Effector memory CD8-positive, alpha-beta T cell (primary cell): ENCODE measurements at places on chromosomes 12 and 14.
A peak's percentile ranks its signal among the peaks of the same experiment; 100 is the strongest.

DNA sequence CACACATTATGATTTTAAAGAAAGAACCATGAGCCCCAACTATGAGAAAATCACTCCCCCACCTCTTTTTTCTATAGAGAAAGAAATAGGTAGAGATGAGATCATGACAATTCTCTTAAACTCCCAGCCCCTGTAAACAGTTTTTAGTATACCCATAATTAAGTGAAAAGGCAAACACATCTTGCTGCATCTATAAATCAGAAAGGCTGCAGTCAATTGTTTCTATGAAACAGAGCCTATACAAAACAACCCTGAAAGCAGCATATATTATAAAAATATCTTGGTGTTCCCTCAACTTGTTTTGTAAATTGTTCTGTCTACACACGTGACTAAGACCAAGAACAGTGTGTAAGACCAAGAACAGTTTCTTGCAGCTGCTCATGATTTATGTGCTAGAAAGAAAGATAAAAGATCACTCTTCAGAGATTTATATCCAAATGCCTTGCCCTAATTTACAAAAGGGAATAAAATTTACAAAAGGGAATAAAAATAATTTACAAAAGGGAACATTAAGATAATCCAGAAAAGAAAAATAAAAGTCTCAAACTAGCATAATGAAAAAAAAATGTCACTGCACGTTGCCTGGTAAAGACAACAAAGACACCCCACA is 4.8 kb downstream of the KITLG start:
- no peak for DNase-seq
- H3K27me3 ChIP-seq: peaks cover 15% of the 10 kb centered on the region

DNA sequence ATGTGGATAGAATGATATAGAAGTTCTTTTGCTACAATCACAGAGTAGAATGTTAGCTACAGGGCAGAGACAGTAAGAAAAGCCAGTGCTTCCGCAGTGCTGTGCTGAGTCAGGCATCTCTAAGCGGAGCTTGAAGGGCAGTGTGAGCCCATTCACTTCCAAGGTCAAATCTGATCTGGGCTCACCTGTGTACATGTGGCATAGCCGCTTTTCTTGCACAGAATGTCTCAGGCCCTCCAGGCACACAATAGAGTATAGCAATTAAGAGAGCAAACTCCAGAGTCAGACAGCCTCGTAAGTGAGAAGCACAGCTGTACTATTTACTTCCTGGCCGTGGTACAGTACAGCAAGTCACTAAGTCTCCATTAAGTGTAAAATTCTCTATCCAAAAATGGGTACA is 26.8 kb downstream of the CORO1C start:
- H3K27me3 ChIP-seq: no peaks in the 10 kb centered on the region
- DNase-seq: no peak
- no peak overlapping the region for H3K4me3 ChIP-seq
- H3K27ac ChIP-seq: no peak overlapping the region

- DNase-seq: no peak
- H3K36me3 ChIP-seq: no peaks in the 10 kb centered on the region
- no peaks in the 10 kb centered on the region for H3K27me3 ChIP-seq
- no peak overlapping the region for H3K4me3 ChIP-seq
- H3K4me1 ChIP-seq: peaks cover 10% of the 10 kb centered on the region
Observed at GRCh38 chr12:47408171-47408871, 297.5 kb downstream of the RPAP3 start.

DNA sequence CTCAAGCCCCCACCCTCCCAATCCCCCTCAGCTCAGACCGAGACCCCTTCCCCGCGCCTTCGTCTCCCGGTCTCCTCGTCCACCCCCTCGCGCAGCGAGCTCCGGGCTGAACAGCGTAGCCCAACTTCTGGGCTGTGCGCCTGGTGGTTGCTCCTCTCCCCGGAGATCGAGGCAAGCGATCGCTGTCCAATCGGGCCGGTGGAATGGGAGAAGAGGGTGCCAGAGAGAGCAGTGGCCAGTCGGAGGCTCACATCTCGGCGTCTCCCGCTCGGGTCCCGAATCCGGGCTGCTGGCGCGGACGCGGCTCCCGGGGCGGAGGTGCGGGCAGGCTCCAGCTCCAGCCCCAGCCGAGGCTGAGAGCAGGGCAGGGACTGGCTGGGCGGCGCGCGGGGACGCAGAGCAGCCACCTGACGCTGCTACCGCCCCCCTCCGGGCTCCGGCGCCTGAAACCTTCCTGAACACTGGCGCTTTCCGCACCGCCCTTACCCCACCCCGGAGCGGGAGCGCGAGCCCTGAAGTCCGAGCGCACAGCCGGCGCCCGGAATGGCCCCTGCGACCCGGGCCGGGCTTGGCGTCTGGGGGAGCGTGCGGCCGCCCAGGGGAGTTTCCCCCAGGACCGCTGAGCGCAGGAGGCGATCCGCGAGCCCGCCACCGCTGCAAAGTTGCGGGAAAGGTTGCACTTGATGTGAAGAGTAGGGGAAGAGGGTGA is 508 bp upstream of the KCNH5 start:
- no peaks in the 10 kb centered on the region for H3K4me1 ChIP-seq
- H3K36me3 ChIP-seq: no peaks in the 10 kb centered on the region
- DNase-seq: no peak
- no peak overlapping the region for H3K27ac ChIP-seq
- no peak overlapping the region for H3K4me3 ChIP-seq

DNA sequence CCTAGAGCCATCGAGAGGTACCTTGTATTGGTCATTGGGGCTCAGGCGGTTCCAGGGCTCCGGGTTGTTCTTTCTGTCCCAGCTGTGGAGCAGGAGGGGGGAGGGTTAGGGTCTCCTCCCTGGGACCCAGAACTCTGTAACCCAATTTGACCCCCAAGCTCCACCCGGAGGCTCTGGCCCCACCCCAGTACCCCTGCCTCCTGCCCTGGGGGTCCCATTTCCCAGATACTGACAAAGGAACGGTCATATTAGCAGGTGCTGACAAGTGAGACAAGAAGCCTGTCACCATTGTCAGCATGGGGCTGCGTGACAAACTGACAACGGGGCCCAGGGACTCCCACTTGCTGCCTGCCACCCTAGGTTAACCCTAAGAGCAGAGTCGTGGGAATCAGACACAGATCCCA is 6.2 kb downstream of the SHMT2 start:
- H3K27ac ChIP-seq: no peak overlapping the region
- peaks cover 58% of the 10 kb centered on the region for H3K27me3 ChIP-seq
- H3K36me3 ChIP-seq: peaks cover 24% of the 10 kb centered on the region
- DNase-seq: no peak
- H3K4me3 ChIP-seq: peak overlapping the region; percentile 31

- no peak for DNase-seq
- H3K4me1 ChIP-seq: no peaks in the 10 kb centered on the region
- H3K27me3 ChIP-seq: no peaks in the 10 kb centered on the region
- H3K36me3 ChIP-seq: no peaks in the 10 kb centered on the region
- no peak overlapping the region for H3K4me3 ChIP-seq
Observed at GRCh38 chr12:64054079-64054520, 168.0 kb downstream of the KICS2 start.

DNA sequence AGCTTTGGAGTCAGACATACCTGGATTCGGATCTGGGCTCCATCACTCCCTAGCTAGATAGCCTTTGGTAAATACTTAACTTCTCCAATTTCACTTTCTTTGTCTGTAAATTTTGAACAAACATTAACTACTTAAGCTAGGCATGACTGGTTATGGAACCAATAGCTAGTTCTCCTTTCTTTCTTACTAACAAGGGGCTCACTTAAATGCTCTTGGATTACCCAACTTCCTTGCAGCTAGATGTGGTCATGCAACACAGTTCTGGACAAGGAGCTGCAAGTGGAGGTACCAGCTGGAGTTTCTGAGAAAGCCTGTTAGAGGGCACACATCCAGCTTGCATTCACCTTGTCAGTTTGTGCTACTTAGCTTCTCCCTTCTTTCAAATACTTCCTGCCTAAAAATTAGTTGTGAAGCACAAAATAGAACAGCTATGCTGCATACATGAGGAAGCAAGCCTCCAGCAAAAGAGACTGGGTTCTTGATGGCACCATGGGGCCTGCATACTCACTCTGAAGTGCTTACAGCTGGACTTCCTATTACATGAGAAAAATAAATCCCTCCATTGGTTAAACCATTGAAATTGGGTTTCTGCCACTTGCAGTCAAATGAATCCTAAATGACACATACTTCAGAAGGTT is 210.1 kb upstream of the EEA1 start:
- H3K4me3 ChIP-seq: no peak overlapping the region
- peaks cover 2% of the 10 kb centered on the region for H3K4me1 ChIP-seq
- no peak overlapping the region for H3K27ac ChIP-seq
- no peaks in the 10 kb centered on the region for H3K36me3 ChIP-seq

DNA sequence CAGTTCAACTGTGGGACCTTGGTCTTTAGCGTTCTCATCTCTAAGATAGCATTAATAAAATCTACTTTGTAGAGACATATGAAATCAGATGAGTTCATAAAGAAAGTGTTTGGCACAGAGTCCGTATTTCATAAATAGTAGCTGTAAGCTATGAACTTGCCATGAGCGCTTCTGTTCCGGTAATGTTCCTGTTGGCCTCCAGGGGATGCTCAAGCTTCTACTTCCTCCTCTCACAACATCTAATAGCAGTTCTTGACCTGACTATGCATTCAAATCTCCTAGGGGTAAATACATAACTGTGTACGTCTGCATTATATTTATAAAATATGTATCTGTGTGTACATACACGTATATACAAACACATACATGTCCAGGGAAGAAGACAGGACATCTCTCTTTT is 288.2 kb upstream of the TMPO start:
- peaks cover 5% of the 10 kb centered on the region for H3K4me1 ChIP-seq
- peaks cover 43% of the 10 kb centered on the region for H3K27me3 ChIP-seq
- H3K27ac ChIP-seq: no peak overlapping the region
- no peak overlapping the region for H3K4me3 ChIP-seq
- no peak for DNase-seq
- no peaks in the 10 kb centered on the region for H3K36me3 ChIP-seq

- H3K4me1 ChIP-seq: peaks cover 4% of the 10 kb centered on the region
- DNase-seq: peak; percentile 78
- no peaks in the 10 kb centered on the region for H3K27me3 ChIP-seq
- peak within 1 kb of the TSS; percentile 80 for H3K4me3 ChIP-seq
- no peaks in the 10 kb centered on the region for H3K36me3 ChIP-seq
Observed at GRCh38 chr14:88792473-88793258, at the start of gene EML5. Gene EML5 (minus strand): TSS chr14:88792953. CDS start chr14:88792503, 450 bp downstream.

DNA sequence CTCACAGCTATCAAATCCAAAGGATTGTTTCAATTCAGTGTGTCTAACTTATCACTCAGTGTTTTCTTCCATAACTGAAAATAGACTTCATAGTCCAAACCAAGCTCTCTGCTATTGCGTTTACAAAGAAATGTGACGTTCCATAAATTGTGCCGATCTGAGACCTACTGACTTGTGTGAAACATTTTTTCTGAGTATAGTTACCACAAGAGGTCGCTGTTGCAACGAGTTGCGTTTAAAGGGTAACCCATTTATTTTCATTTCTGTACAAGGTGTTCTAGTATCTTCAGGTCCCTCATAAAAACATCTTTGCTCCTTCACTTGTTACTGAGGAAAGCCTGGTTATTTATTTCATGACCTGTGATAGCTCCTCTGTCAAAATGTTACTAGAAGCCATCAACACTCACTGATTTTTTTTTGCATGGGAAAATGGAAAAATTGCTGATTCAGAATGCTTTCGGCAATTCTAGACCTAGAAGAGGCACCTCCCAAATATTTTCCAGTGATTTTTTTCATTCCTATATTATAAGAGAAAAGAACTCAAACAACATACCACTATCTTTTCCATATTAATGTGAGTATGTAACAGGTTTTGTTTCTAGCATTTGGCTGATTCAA is 60.9 kb upstream of the OR4E1 start:
- peak overlapping the region; percentile 1 for H3K4me3 ChIP-seq
- peaks cover 6% of the 10 kb centered on the region for H3K36me3 ChIP-seq
- peaks cover 6% of the 10 kb centered on the region for H3K4me1 ChIP-seq
- H3K27ac ChIP-seq: no peak overlapping the region
- DNase-seq: peak; percentile 47
